G401 (cell line): ENCODE measurements at places on chromosomes 5 and 9. TPM values are rescaled to one million over a fixed set of nuclear protein-coding genes. Genes with fewer than 3 reads are reported as not detected.
A peak's percentile ranks its signal among the peaks of the same experiment; 100 is the strongest.

DNA sequence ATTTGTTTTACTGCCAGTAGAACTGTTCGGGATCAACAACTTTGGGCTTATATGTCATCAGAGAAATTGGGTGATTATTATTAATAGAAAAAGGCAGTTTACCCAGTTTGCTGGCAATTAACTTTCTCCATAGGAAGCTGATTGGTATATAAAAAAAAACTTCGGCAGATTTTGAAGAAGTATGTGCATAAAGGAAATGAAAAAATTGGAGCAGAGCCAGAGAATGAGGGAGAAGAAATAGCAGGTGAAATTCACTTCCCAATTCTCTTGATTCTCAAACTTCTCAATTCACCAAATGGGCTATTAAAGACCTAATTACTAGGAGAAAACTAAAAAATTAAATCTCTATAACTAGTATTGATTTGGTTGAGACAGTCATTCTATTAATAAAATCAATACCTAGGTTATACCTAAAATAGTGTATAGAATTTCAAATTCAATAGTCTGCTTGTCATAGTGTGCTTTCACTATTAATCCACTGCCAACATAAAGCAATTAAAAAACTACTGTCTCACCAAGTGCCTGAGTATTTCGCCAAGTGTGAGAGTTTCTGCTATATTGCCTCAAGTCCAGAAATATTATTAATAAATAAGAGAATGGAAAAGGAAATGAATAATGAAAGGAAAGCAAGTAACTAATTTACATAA lies 47.5 kb downstream of the STX17 start:
- DNase-seq = no peak

Gene RORB
- not detected in 2 replicates for total RNA-seq

- no peak for DNase-seq
These were observed 324.5 kb downstream of the ARRDC3 start for GRCh38 chr5:91058575-91058974.

Gene FOXD4L4
- 0.12 TPM in 1 of 2 replicates, not detected in the other for total RNA-seq

DNA sequence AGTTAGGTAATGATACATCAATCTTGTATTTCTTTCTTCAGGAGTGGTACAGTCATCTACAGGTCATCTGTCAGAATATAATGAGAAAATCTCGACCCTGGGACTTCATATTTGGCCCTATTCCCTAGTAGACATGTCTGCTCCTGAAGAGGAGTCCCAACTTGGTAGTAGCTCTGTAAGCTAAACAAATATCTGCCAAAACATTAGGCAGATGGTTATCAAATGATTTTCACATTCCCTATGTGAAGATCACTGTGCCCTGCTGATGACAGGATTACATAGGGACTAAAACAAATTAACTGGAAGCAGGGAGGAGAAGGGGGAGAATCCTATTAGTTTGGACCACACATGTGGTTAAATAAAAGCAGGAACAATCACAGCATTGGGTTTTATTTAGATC lies 138.6 kb upstream of the NFIB start:
- DNase-seq = no peak

- no peak for DNase-seq
These were observed 76.8 kb upstream of the NIPAL4 start for GRCh38 chr5:157382996-157383800.

DNA sequence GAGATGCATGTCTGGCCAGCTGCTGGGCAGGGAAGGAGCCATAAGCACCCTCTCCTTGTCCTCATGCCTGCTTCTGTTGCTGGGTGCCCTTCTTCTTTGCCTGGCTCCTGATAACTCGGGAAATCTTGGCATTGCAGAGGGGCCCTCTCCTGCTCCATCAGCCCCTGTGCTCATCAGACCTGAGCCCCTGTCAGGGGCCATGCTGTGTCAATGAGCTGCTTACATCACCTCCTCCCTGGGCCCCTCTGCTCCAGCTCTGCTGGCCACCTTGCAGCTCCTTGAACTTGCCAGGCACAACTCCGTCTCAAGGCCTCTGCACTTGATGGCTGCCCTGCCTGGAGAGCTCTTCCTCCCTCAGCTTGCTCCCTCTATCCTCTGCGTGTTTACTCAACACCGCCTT lies 194.3 kb downstream of the TTLL11 start:
- DNase-seq = no peak

DNA sequence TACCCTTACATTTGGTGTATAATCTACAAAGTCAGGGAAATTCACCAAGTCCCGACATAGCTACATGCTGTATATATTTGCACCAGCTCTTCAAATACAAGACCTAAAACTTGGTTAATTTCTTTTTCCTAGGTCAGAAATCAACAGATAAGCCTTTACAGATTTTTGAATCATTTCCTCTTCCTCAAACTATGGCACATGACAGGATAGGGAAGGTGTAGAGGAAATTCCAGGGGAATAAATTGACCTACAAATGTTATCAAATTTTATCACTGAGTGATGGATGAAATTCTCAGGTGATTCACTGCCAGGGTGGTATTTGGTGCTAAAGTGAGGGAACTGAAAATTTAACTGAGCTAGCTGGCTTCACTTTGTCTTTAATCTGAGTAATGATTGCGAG lies 360.0 kb downstream of the BNC2 start:
- no peak for DNase-seq

DNA sequence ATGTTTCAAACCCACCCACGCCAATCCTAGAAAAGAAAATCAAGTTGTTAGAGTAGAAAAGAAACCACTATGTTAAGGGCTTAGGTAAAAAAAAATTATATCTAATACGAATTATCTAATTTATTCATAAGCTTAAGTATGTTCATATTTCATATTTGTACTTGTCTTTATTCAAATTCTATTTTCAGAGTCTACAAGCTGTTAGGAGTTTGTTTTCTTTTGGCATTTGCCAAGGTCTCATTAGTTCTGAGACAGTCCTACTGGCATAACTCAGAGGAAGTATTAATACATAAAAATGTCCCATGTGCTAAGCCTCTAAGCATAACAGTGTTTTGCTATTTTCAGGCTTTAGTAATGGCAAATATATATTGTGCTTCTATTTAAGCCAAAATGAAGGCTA lies 57.6 kb downstream of the STARD4 start:
- peak; percentile 47 for DNase-seq

Gene TAS2R1
- not detected in 2 replicates for total RNA-seq

Gene PCA3
- not detected in 2 replicates for total RNA-seq

Gene SH3PXD2B
- 6.2 and 17.7 TPM in 2 replicates for total RNA-seq

Gene LCP2
- total RNA-seq = not detected in 2 replicates
